ENCODE measurements at places on chromosomes 2 and 18.

GRCh38 chr2:190582019-190582418 is 47.5 kb upstream of the NEMP2 start:
- DNase-seq: no peak
- H3K36me3 ChIP-seq: no peaks in the 10 kb centered on the region
- H3K4me3 ChIP-seq: no peak overlapping the region
- peaks cover 37% of the 10 kb centered on the region for H3K4me1 ChIP-seq
- H3K27ac ChIP-seq: no peak overlapping the region

DNA sequence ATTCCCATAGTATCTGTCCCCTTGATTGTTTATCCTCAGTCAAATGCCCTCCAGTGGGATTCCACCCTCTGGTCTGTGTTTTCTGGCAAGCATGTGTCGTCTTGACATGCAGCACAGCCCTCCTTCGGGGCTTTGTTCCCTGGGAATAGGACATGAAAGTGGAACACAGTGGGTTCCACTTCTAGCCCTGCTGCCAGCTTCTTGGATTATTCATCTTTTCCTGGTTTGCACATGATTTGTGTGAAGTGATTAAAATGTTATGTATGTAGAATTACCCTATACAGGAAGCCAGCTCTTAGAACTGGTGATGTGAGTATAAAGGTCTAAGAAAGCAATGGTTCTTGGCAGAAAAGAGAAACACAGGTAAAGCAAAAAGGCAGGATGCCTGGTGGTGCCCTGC is 142.3 kb downstream of the TANC1 start:
- no peak overlapping the region for H3K4me3 ChIP-seq
- no peaks in the 10 kb centered on the region for H3K27me3 ChIP-seq
- no peaks in the 10 kb centered on the region for H3K4me1 ChIP-seq
- no peak for DNase-seq
- H3K27ac ChIP-seq: no peak overlapping the region

DNA sequence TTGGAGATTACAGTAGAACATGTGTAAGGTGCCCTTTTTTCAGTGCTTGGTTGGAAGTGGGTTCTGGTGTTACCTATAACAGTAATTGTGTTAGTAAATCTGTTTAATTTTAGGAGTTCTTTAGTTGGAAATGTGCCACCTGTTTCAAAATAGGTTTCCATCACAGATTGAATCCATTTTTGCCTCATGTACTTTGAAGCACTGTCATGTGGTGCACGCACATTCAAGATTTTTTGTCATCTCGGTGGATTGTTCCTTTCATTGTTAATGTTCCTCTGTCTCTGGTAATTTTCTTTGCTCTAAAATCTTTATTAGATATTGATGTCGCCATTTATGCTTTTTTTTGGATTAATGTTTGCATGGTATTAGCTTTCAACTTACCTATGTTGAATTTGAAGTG is 1.3 kb downstream of the ATP9B start:
- no peaks in the 10 kb centered on the region for H3K27me3 ChIP-seq
- H3K36me3 ChIP-seq: no peaks in the 10 kb centered on the region
- no peak overlapping the region for H3K27ac ChIP-seq
- H3K4me1 ChIP-seq: peaks cover 29% of the 10 kb centered on the region

DNA sequence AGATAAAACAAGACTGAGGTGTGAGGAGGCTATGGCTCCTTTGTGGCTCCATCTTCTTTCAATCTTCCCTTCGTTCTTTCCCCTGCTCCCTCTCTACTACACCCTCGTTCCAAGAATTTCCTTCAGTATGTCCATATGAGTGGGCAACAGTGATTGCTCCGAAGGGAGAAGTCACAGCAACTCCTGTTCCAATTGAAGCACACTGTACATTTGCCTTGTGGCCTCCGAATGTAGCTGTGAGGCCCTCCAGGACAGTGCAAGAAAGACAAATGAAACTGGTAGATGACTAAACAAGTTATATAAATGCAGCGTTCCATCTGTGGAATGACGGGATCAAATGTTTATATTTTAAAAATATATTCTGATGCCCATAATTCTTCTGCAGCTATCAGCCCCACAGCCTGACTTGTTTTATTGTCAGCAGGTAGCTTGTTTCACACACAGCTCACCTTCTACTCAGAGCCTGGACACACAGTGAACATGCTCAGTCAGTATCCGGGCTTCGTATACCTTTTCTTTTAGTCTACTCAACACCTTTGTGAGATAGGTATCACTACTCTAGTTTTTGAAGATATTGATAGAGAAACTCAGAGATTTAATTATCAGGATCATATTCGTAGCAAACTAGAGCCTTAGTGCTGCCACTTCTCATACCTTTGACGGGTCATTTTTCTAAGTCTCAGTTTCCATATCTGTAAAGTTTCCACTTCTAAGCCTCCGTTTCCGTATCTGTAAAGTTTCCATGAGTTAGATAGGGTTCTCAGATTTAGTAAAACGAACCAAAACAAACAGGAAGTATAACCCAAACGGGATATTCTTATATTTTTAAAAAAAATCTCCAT is 216.7 kb upstream of the STON1 start:
- no peaks in the 10 kb centered on the region for H3K36me3 ChIP-seq
- H3K4me1 ChIP-seq: no peaks in the 10 kb centered on the region
- no peak for DNase-seq
- no peaks in the 10 kb centered on the region for H3K27me3 ChIP-seq

- peak; percentile 74 for DNase-seq
- peaks cover 21% of the 10 kb centered on the region for H3K4me1 ChIP-seq
- peak overlapping the region; percentile 81 for H3K27ac ChIP-seq
Observed at GRCh38 chr2:20604951-20605381, 45.9 kb downstream of the HS1BP3 start.

DNA sequence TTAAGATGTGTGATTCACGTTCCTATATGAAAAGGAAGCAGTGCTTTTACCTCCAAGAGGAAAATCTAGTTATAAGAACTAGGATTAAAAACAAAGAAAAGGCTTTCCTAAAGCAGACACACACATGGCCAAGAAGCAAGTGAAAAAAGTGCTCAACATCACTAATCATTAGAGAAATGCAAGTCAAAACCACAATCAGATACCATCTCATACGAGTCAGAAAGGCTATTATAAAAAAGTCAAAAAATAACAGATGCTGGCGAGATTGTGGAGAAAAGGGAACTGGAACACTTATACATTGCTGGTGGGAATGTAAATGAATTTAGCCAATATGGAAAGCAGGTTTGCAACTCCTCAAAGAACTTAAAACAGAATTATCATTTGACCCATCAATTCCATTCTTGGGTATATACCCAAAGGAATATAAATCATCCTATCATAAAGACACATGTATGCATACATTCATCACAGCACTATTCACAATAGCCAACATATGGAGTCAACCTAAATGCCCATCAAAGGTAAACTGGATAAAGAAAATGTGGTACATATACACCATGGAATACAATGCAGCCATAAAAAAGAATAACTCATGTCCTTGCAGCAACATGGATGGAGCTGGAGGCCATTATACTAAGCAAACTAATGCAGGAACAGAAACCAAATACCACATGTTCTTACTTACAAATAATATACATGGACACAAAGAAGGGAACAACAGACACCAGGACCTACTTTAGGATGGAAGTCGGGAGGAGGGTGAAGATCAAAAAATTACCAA is 285.3 kb downstream of the RAD51AP2 start:
- no peak for DNase-seq
- H3K4me3 ChIP-seq: no peak overlapping the region
- H3K27me3 ChIP-seq: no peaks in the 10 kb centered on the region
- no peaks in the 10 kb centered on the region for H3K36me3 ChIP-seq
- H3K4me1 ChIP-seq: no peaks in the 10 kb centered on the region

DNA sequence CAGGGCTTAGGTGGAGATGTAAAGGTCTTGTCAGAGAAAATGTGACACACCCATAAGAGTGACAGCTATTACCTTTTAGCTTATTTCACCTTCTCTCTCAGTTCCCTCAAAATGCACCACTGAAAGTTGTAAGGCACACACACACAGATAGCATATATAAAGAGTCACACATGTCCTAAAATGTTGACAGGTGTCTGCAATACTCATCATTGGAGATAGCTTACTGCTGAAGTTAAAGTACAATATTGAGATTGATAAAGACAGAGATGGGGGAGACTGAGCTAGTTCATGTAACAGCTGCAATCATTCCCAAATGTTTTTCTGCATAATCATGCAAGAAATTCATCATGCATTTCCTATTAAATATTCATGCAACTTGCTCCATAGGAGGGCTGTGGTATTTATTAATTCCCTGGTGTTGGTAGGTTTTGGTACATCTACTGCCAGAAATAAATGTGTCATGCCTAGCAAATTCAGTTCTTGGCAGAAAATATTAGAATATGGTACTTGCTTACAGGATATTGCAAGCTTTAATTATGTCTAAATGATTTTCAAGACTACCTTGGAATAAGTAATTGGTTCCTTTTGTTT is 118.8 kb upstream of the RBMS1 start:
- no peaks in the 10 kb centered on the region for H3K36me3 ChIP-seq
- no peaks in the 10 kb centered on the region for H3K4me1 ChIP-seq
- H3K4me3 ChIP-seq: no peak overlapping the region
- no peaks in the 10 kb centered on the region for H3K27me3 ChIP-seq
- H3K27ac ChIP-seq: no peak overlapping the region

DNA sequence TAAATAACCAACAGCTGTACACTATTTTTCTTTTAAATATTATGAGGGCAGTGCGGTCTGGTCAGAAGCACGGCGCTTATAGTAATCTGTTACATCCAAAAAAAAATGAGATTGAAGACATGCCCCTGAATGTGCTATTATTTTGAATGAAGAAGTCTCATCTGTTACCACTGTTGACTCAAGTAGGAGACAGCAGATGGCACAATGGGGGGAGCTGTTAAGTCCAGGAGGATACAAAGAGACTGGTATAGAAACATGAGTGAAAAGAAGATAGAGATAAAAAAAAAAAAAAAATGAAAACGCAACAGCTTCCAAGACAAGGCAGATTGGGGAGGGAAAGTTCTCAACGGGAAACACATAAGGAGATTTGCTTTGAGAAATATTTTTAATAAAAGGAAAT is 425.5 kb upstream of the PKDCC start:
- H3K36me3 ChIP-seq: no peaks in the 10 kb centered on the region
- H3K4me3 ChIP-seq: no peak overlapping the region
- no peak for DNase-seq
- H3K27ac ChIP-seq: no peak overlapping the region
- H3K27me3 ChIP-seq: no peaks in the 10 kb centered on the region
- H3K4me1 ChIP-seq: no peaks in the 10 kb centered on the region

GRCh38 chr18:68854786-68855391 is 57.0 kb downstream of the CCDC102B start:
- DNase-seq: no peak
- H3K4me3 ChIP-seq: no peak overlapping the region
- H3K36me3 ChIP-seq: no peaks in the 10 kb centered on the region
- H3K27ac ChIP-seq: no peak overlapping the region

- DNase-seq: no peak
- H3K27me3 ChIP-seq: no peaks in the 10 kb centered on the region
- H3K27ac ChIP-seq: no peak overlapping the region
- H3K36me3 ChIP-seq: no peaks in the 10 kb centered on the region
Observed at GRCh38 chr2:134099273-134099672, 154.6 kb upstream of the MGAT5 start.

DNA sequence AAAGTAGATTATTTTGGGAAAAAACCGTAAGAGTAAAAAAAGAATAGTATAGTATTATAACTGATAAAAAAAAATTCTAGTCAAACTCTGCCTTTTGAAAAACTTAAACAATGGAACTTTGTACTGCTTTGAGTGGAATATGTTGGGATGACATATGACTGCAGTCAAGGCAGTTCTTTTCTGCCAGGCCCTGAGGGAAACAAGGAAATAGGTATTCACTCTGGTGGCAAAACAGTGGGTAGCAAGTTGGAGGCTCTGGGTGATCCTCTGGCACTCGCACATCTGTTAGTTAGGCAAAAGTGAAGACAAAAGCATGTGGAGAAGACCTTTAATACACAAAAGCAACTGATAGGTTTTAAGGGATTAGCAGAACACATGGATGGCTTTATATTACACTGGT is 102.2 kb downstream of the ARHGEF33 start:
- no peak for DNase-seq
- no peak overlapping the region for H3K27ac ChIP-seq
- H3K4me1 ChIP-seq: no peaks in the 10 kb centered on the region
- no peak overlapping the region for H3K4me3 ChIP-seq

GRCh38 chr2:216694082-216694825 is 1.1 kb downstream of the IGFBP5 start:
- peak overlapping the region; percentile 54 for H3K4me3 ChIP-seq
- H3K27ac ChIP-seq: peak overlapping the region; percentile 74
- DNase-seq: no peak

DNA sequence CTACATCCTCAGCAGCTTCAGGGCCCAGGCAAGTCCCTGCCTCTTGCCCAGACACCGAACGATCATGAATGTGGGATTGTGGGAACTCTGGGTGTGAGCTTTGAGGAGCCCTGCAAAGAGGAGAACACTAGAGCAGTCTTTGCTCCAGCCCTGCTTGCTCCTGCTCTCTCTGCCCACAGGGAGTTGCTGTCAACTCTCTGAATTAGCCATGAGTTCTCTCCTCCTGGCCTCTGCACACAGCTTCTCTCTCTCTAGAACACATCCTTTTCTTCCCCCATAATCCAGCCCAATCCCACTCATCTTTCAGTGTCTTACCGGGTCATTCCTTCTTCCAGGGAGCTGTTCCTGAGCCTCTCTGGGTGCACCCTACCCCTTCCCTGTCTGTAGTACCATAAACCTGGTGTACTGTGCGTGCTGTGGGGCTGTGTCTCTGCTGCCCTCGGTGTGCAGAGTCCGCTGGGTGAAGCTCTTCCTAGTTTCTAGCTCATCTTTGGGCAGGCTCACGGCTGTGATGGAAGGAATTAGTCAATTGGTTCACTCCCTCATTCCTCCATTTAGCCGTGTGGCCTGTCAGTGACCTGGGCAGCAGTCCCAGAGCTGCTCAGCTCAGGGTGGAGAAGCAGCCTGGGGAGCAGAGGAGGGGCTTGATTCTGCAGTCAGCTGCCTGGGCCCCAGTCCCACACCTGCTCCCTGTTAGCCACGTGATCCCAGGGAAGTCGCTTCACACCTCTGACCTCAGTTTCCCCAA is 132.9 kb upstream of the HDAC4 start:
- peak; percentile 60 for DNase-seq
- no peak overlapping the region for H3K4me3 ChIP-seq

- H3K4me3 ChIP-seq: no peak overlapping the region
- no peak for DNase-seq
- H3K27ac ChIP-seq: no peak overlapping the region
- no peaks in the 10 kb centered on the region for H3K4me1 ChIP-seq
- peaks cover 4% of the 10 kb centered on the region for H3K36me3 ChIP-seq
Observed at GRCh38 chr18:79904357-79905147, 46.9 kb downstream of the SLC66A2 start.

- DNase-seq: no peak
- H3K27me3 ChIP-seq: no peaks in the 10 kb centered on the region
- no peak overlapping the region for H3K4me3 ChIP-seq
Observed at GRCh38 chr2:211516537-211516936, 960.1 kb downstream of the CPS1 start.

DNA sequence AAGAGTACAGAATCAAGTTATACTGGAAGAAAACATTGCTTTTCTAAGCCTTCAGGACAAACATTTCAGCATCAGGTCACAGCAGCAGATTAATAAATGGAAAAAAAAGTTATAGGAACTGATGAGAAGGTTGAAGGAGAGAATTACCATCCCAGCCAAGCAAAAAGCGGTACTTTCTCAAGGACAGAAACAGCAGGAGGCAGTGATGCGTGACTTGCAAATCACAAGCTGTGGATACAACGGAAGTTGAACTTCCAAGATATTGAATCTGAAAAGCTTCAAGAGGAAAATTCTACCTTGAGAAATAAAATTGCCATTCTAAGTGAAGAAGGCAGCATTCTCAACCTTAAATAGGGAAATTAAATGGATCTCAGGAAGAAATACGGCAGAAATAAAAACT is 18.5 kb upstream of the SERPINB12 start:
- H3K27me3 ChIP-seq: no peaks in the 10 kb centered on the region
